Progenitor cell of endocrine pancreas (in vitro differentiated cells): ENCODE measurements at places on chromosomes 4 and X.
A peak's percentile ranks its signal among the peaks of the same experiment; 100 is the strongest.

DNA sequence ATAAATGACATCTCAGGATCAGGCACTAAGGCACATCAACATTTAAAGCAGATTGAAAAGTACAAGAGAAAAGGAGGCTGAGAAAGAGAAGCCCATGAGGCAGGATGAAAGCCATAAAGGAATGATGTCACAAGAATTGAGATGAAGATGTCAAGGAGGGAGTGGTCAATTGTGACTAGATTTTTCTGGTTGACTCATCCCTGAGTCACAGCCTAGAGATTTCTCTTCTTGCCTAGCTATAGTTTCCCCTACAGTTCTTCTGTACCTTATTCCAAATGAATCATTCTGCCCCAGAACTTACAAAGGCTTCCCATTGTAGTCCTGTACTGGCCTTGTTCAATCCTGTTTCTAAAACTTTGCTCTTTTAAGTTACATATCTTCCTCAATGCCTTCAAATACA lies 3.4 kb upstream of the USP53 start:
- no peaks in the 10 kb centered on the region for H3K36me3 ChIP-seq
- DNase-seq, result no peak
- H3K27me3 ChIP-seq, result no peaks in the 10 kb centered on the region
- H3K4me3 ChIP-seq, result no peak overlapping the region
- no peak overlapping the region for H3K27ac ChIP-seq

- no peaks in the 10 kb centered on the region for H3K36me3 ChIP-seq
- no peak overlapping the region for H3K27ac ChIP-seq
- DNase-seq, result no peak
- no peak overlapping the region for H3K4me3 ChIP-seq
Measured at GRCh38 chrX:42188730-42189129, 265.4 kb upstream of the CASK start.

GRCh38 chrX:23756165-23756564 lies 13.1 kb upstream of the ACOT9 start:
- peaks cover 2% of the 10 kb centered on the region for H3K4me1 ChIP-seq
- no peak overlapping the region for H3K27ac ChIP-seq
- no peaks in the 10 kb centered on the region for H3K27me3 ChIP-seq
- no peak overlapping the region for H3K4me3 ChIP-seq
- H3K36me3 ChIP-seq, result no peaks in the 10 kb centered on the region

DNA sequence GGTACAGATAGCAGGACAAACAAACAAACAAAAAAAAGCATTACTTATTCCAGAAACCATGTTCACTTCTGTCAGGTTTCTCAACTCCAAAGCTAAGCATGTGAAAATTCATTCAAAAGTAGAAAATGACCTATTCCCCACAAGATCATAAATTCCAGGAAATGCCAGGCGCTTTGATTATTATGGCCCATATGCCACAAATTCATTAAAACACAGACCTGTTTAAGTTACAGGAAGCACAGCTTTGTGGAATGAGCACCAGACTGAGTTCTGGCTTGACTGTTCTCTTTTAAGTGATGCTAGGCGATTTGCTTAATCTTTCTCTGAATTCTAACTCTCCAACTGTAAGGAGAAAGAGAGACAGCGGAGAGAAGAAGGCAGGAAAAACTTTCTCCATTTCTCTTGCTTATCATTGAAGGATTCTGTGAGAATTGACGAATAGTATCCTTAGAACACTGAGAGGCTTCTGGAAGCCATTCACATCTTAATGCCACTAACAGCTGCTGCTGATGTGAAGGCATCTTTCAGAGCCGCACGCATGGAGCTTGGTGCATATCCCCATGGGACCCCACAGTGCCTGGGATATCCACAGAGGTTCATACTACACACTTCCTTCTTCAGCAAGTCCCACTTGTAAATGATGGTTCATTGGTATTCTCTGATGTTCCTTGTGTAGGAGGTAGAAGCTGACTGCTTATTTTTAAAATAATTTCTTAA lies 138.0 kb downstream of the ZNF674 start:
- no peak overlapping the region for H3K27ac ChIP-seq
- DNase-seq, result no peak
- no peak overlapping the region for H3K4me3 ChIP-seq
- H3K27me3 ChIP-seq, result no peaks in the 10 kb centered on the region
- no peaks in the 10 kb centered on the region for H3K36me3 ChIP-seq

- H3K4me1 ChIP-seq, result no peaks in the 10 kb centered on the region
Measured at GRCh38 chr4:36904823-36905222, 339.7 kb upstream of the NWD2 start.

GRCh38 chrX:74272230-74272629 lies 31.8 kb upstream of the ZCCHC13 start:
- H3K27ac ChIP-seq, result no peak overlapping the region
- no peak overlapping the region for H3K4me3 ChIP-seq

DNA sequence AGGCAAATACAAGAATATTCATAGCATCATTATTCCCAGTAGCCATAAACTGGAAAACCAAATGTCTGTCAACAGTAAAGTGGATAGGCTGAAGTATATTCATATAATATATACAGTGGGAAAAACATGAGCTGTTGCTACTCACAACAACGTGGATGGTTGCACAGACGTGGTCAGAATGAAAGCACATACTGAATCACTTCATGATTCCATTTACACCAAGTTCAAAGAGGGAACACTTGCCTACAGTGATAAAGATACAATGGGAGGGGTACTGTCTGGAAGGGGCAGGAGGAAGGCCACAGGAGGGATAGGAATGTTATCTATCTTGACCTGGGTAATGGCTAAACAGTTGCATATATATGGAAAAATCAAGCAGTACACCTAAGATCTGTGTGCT lies 25.3 kb downstream of the APBB2 start:
- H3K4me3 ChIP-seq, result no peak overlapping the region
- peaks cover 29% of the 10 kb centered on the region for H3K4me1 ChIP-seq
- H3K27me3 ChIP-seq, result no peaks in the 10 kb centered on the region
- no peak overlapping the region for H3K27ac ChIP-seq

DNA sequence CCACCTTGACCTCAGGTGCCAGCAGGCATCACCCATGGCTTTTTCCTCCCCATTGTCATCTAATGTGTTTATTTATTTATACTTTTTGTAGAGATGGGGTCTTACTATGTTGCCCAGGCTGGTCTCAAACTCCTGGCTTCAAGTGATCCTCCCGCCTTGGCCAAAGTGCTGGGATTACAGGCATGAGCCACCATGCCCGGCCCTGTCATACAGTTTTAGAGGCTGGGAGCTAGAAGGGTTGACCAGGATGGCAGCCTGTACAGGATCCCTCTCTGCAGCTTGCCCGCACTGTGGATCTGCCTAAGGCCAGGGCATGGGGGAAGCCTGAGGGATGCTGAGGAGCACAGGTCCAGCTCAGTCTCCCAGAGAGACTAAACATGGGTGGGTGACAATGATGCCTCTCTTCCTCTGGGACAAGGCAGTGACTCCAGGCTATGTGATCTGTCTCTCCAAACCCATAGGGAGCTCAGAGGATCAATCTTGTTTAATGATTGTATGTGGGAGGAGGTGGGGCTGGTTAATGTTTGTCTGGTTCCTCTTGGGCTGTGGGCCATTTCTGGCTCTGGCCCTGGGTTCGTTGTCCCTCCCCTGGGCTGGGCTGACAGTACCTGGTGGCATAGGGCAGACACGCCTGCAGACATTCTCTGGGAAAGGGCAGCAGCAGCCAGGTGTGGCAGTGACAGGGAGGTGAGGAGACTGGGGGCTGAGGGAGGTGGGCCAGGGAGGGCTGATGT lies 8.3 kb upstream of the GJB1 start:
- H3K27me3 ChIP-seq, result no peaks in the 10 kb centered on the region
- H3K4me1 ChIP-seq, result peaks cover 42% of the 10 kb centered on the region
- no peaks in the 10 kb centered on the region for H3K36me3 ChIP-seq

DNA sequence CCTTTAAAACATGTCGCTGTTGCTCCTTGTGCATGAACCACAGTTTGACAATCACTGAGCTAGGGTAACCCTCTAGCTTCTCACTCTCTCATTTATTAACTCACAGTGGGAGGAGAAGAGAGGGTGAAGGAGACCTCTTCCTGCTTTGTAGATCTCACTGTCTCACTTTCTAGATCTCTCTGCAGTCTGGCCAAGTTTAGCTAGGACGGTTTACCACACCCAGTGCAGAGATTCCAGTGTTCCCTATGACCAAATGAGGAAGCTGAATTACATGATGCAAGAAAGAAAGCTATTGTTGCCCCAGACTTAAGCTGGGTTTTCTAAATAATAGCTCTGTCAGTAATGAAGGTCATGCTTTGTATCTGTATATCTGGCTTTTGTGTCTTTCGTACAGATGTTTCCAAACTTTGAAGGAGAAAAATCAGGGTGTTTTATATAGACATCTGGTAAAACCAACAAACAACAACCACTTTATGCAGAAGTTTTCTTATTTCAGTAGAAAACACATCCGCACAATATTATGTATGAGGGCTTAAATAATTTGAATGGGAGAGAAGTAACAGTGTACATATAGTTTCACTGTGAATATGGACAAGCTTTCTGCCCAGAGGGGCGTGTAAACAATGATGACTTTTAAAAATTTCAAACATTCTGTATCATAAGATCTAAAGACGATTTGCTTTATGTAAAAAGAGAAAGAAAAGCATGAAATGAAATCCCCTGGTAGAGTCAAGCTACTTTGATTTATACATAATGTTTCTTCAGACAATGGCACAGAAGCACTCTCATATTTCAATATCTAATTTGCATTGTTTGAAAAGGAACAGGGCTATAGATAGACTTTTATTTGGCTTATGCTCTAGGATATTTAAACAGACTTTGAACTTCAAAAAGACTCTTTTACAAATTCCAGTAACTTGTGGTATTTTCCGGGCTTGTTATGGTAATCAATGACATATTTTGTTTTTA lies 582.3 kb downstream of the FSTL5 start:
- no peak overlapping the region for H3K4me3 ChIP-seq
- peaks cover 8% of the 10 kb centered on the region for H3K4me1 ChIP-seq
- no peaks in the 10 kb centered on the region for H3K27me3 ChIP-seq
- H3K27ac ChIP-seq, result no peak overlapping the region
- no peaks in the 10 kb centered on the region for H3K36me3 ChIP-seq
- no peak for DNase-seq

- H3K4me1 ChIP-seq, result peaks cover 16% of the 10 kb centered on the region
- peak; percentile 30 for DNase-seq
- H3K27me3 ChIP-seq, result peaks cover 3% of the 10 kb centered on the region
- H3K36me3 ChIP-seq, result no peaks in the 10 kb centered on the region
Measured at GRCh38 chr4:142126890-142127497, 490.6 kb downstream of the IL15 start.

- no peaks in the 10 kb centered on the region for H3K36me3 ChIP-seq
- DNase-seq, result no peak
- H3K27me3 ChIP-seq, result peaks cover 72% of the 10 kb centered on the region
- peak overlapping the region; percentile 70 for H3K4me3 ChIP-seq
- no peak overlapping the region for H3K27ac ChIP-seq
Measured at GRCh38 chr4:133147286-133147821, 1.7 kb upstream of the PCDH10 start.

DNA sequence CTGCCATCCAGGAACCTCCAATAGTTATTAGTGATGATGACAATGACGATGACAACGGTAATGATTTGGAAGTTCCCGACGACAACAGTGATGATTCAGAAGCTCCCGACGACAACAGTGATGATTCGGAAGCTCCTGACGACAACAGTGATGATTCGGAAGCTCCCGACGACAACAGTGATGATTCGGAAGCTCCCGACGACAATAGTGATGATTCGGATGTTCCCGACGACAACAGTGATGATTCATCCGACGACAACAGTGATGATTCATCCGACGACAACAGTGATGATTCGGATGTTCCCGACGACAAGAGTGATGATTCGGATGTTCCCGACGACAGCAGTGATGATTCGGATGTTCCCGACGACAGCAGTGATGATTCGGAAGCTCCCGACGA lies 14.7 kb downstream of the CXCR3 start:
- no peak overlapping the region for H3K27ac ChIP-seq
- peaks cover 38% of the 10 kb centered on the region for H3K36me3 ChIP-seq
- H3K4me1 ChIP-seq, result no peaks in the 10 kb centered on the region
- DNase-seq, result no peak

DNA sequence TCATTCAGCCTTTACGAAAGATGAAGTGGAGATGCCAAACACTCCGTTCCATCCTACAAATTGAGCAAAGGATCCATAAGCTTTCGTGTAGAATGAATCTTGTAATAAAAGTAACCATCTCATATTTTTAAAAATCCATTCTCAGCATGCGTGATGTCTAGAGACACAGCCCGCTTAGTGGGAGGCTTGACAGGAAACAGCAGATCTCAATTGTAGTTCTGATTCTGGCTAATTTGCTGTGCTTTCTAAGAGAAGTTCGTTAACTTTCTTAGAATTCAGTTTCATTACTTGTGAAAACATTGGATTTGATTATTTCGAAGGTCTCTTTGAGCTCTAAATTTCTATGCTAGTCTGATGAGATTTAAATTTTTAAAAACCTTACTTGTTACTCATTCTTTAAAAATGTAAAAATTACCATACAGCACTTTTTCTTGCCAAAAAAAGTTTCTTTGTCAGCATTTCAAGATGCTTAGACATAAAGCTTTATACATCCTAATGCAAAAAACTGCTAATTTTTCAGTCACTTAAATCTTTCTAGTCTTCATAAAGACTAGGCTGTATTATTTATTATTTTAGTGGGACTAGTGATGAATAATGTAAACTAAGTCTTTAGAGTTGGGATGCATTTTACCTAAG lies 66.9 kb upstream of the NEIL3 start:
- no peak overlapping the region for H3K27ac ChIP-seq
- no peak overlapping the region for H3K4me3 ChIP-seq
- H3K4me1 ChIP-seq, result no peaks in the 10 kb centered on the region
- no peaks in the 10 kb centered on the region for H3K36me3 ChIP-seq
- DNase-seq, result no peak
- no peaks in the 10 kb centered on the region for H3K27me3 ChIP-seq

GRCh38 chr4:160265014-160265413 lies 1162.1 kb downstream of the RAPGEF2 start:
- H3K4me3 ChIP-seq, result no peak overlapping the region
- DNase-seq, result no peak
- H3K36me3 ChIP-seq, result no peaks in the 10 kb centered on the region
- H3K4me1 ChIP-seq, result no peaks in the 10 kb centered on the region
- no peaks in the 10 kb centered on the region for H3K27me3 ChIP-seq

DNA sequence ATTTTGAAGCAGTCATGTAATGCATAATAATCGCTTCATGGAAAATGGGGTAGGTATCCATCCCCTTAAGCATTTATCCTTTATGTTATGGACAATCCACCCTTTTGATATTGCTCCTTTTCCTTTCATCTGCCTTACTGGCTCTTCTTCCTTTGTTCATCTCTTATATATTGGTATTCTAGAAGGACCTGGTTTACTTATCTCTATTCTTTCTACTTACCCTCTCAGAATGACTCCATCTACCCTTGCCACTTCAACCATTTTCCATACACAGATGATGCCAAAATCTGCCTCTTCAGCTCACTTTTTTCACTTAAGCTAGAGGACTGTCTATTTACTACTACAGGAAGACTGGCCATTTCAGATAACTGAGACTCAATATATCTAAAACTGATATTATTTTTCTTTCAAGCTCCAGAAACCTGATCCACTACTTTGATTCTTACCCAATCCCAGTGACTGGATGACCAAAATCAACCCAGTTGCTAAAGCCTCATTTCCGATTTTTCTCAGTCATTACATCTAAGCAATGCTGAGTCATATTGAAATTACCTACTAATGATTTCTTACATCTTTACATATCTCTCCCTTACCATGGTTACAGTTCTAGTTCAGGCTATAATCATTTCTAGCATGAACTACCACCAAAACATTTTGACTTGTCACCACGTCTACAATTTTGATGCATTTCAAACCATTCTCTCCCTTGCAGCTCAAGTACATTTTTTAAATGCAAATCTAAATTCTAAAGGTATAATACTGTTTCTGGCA lies 93.7 kb downstream of the FAAH2 start:
- H3K36me3 ChIP-seq, result peaks cover 20% of the 10 kb centered on the region
- H3K4me1 ChIP-seq, result no peaks in the 10 kb centered on the region
- H3K27me3 ChIP-seq, result no peaks in the 10 kb centered on the region
- no peak for DNase-seq
